Right atrium auricular region (tissue), 2 donors: ENCODE measurements at places on chromosomes 7 and 10. TPM values are rescaled to one million over a fixed set of nuclear protein-coding genes. Genes with fewer than 3 reads are reported as not detected.

WBP1L gene
- total RNA-seq: 94.4 TPM

ERVW-1 gene
- total RNA-seq: not detected

CALHM1 gene
- not detected for total RNA-seq

LRRC18 gene
- total RNA-seq: not detected

ADAM12 gene
- 0.71 TPM for total RNA-seq

TMEM140 gene
- 14.9 TPM for total RNA-seq

NCF1 gene
- total RNA-seq: 1.2 TPM

ZNF277 gene
- 15.9 TPM for total RNA-seq

LIPK gene
- total RNA-seq: not detected

ARHGEF35 gene
- 1.7 TPM for total RNA-seq

FBXO24 gene
- 0.20 TPM for total RNA-seq

MOGAT3 gene
- total RNA-seq: not detected

SPAM1 gene
- total RNA-seq: not detected

CCM2 gene
- total RNA-seq: 26.5 TPM
